ENCODE measurements at places on chromosomes 6 and 20. TPM values are rescaled to one million over a fixed set of nuclear protein-coding genes. Genes with fewer than 3 reads are reported as not detected.

NR2E1 gene
- polyA plus RNA-seq: not detected

FOXO3 gene
- polyA plus RNA-seq: 23.2 TPM

HLA-DQB2 gene
- polyA plus RNA-seq: not detected

NOX3 gene
- not detected for polyA plus RNA-seq

BFSP1 gene
- polyA plus RNA-seq: 1.0 TPM

All from adipose tissue (tissue), 3 donors.